ENCODE measurements at places on chromosomes 4 and X. TPM values are rescaled to one million over a fixed set of nuclear protein-coding genes. Genes with fewer than 3 reads are reported as not detected.

AMMECR1 gene
- total RNA-seq, result 21.7 TPM

GRCh38 chrX:24956828-24957227 lies 58.9 kb downstream of the ARX start:
- no peak for DNase-seq
- H3K27me3 ChIP-seq, result no peaks in the 10 kb centered on the region
- H3K4me3 ChIP-seq, result no peak overlapping the region
- no peaks in the 10 kb centered on the region for H3K4me1 ChIP-seq

GRCh38 chr4:84622959-84623358 lies 40.0 kb downstream of the CDS1 start:
- no peaks in the 10 kb centered on the region for H3K4me1 ChIP-seq
- no peaks in the 10 kb centered on the region for H3K36me3 ChIP-seq
- no peaks in the 10 kb centered on the region for H3K27me3 ChIP-seq
- no peak overlapping the region for H3K4me3 ChIP-seq
- no peak overlapping the region for H3K27ac ChIP-seq
- no peak for DNase-seq

DNA sequence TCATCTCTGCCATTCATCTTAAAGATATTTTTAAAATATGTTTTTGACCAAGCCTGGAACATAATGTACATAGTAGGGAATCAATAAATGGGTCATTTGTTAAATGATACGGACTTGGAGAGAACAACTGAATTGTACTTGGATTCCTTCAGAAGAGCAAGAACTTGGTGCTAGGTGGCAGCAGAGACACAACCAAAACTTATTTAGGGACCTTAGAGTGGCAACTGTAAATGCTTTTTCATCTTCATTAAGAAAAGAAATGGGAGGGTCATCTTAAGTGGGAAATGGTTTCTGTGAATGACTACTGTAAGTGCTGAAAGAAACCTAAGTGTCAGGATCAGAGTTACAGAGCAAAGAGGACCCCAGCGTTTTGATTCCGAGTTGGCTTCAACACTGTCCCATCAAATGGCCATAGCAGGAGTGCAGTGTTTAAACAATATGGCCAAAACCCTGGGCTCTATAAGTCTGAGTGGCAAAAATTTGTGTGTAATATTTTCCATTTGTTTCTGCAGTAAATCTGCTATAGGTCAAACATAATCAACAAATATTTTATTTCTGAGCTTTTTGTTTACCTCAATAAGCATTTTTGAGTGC lies 213.6 kb downstream of the PALLD start:
- no peaks in the 10 kb centered on the region for H3K27me3 ChIP-seq
- no peak overlapping the region for H3K27ac ChIP-seq
- no peaks in the 10 kb centered on the region for H3K36me3 ChIP-seq
- no peaks in the 10 kb centered on the region for H3K4me1 ChIP-seq
- no peak for DNase-seq
- H3K4me3 ChIP-seq, result no peak overlapping the region

DNA sequence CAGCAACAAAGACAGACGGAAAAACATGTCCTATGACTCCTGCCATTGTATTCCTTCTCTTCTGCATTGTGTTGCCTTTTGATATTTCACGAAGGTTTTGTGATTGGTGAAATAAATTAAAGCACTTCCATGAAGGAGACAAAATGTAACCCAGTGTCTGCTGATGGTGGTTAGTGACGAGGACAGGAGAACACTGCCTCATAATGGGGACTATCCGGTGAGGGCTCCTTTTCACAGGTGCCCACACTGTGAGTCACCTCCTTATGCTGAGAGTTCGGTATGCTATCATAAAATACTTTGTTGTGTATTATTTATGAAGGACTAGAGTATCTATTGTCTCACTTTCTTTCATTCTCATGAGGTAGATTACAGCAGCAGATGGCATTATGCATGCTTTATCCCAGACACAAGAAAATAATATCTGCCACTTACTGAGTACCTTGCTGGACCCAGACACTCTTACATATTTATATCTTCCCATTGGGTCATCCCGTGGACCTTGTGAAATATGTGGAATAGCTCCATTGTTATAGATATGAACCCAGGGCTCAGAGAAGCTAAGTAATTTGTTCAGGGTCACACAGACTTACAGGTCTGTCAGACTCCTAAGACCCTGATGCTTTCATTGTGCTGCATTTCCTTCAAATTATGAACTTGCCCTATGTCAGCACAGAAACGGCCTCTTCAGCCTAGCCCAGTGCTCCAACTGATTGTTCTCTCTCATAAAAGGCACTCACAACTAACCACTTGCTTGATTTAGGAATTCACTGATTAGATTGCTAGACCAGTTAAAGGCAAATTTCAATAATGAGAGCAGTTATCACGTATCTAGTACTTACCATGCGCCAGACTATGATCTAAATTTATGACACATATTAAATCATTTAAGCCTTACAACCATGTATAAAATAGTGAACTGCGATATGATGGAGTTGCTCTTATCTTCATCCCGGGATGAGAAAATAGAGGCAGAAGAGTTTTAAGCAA lies 31.2 kb downstream of the PLS3 start:
- no peak overlapping the region for H3K4me3 ChIP-seq
- no peaks in the 10 kb centered on the region for H3K4me1 ChIP-seq
- no peaks in the 10 kb centered on the region for H3K36me3 ChIP-seq
- no peaks in the 10 kb centered on the region for H3K27me3 ChIP-seq
- no peak for DNase-seq

DNA sequence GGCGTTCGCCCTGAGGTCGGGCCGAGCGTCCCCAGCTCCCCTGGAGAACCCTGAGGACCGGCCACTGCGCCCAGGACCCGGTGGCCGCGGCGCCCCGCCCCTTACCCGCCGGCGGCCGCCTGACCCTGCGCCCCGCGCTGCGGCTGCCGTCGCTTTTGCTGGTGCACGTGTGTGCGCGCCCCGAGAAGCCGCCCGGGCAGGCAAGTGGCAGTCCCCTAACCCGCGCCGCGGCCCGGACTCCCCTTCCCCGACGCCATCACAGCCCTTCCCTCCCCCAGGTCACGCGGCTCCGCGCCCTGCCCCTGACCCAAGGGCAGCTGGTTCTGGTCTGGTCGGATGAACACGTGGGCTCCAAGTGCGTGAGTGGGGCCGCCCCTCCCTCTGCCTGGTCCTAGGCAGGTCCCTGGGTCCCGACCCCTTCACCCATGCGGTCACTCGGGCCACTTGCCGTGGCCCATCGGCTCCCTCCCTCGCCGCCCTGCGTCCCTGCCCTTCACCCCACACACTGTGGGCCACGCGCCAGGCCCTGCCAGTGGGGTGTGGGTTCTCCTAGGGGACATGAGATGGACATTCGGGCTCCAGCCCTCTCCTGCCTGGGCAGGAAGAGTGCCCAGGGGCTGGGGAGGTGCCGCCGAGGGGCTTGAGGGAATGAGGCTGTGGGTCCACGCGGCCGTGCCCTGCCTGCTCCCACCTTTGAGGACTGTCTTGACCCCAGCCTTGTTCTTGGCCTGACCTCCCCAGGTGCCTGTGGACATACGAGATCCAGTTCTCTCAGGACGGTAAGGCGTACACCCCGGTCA lies 8.0 kb upstream of the FGFRL1 start:
- no peaks in the 10 kb centered on the region for H3K36me3 ChIP-seq
- DNase-seq, result no peak
- no peak overlapping the region for H3K4me3 ChIP-seq
- no peak overlapping the region for H3K27ac ChIP-seq

- H3K4me1 ChIP-seq, result no peaks in the 10 kb centered on the region
- no peak for DNase-seq
- H3K4me3 ChIP-seq, result no peak overlapping the region
- H3K27ac ChIP-seq, result no peak overlapping the region
- no peaks in the 10 kb centered on the region for H3K27me3 ChIP-seq
- H3K36me3 ChIP-seq, result no peaks in the 10 kb centered on the region
Observed at GRCh38 chr4:172018358-172018757, 205.2 kb downstream of the GALNTL6 start.

DNA sequence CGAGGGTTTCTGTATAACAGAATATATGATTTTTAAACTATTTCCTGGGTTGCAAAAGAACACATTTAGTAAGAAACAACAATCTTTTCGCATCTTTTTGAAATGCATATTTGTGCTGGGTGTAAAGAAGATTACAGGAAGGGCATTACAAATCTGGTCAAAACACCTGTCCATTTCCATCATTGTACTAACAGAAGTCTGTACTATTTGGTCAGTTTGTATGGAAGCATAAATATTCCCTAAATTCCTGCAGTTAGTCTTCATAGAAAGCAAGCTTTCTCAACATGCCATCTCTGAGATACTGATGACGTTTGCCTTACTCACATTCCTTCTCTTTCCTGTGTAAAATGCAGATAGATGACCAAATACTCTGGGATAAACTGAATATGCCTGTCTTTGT lies 203.3 kb downstream of the NWD2 start:
- no peak for DNase-seq
- peaks cover 2% of the 10 kb centered on the region for H3K4me1 ChIP-seq
- H3K36me3 ChIP-seq, result no peaks in the 10 kb centered on the region
- H3K27ac ChIP-seq, result no peak overlapping the region
- no peak overlapping the region for H3K4me3 ChIP-seq

CYSLTR1 gene
- 29.4 TPM for total RNA-seq

DNA sequence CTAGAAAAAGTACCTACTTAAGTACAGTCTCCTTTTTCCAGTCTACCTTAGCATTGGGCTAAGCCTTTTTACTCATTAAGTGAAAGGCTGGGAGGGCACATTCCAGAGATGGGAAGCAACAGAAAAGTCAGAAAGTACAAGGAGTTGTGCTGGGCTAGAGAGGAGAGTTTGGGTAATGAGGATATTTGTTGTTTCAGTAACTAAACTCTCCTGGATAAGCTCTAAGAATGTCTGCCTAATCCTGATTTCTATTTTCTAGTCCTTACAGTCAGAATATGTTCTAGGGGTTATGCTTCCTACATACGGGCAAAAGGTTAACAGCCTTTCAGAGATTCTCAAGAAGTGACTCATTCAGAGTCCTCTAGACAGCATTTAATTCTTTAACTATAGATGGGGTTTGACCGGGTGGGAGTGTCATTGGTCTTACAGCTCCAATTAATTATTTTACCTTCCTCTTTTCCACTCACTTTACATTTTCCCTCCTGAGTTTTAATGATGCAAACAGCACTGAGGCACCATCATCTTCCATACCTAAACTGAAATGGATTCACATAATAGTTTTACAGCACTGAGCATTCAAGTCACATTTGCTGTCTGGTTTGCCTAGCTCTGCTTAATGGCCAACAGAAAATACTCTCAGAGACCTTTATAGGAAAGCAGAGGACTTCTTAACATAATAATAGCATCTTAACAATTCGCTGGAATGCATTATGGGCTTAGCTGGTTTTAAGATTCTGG lies 42.9 kb downstream of the USP26 start:
- H3K36me3 ChIP-seq, result no peaks in the 10 kb centered on the region
- no peaks in the 10 kb centered on the region for H3K4me1 ChIP-seq
- H3K4me3 ChIP-seq, result no peak overlapping the region
- no peaks in the 10 kb centered on the region for H3K27me3 ChIP-seq
- DNase-seq, result no peak

SPANXA2 gene
- not detected for total RNA-seq

DNA sequence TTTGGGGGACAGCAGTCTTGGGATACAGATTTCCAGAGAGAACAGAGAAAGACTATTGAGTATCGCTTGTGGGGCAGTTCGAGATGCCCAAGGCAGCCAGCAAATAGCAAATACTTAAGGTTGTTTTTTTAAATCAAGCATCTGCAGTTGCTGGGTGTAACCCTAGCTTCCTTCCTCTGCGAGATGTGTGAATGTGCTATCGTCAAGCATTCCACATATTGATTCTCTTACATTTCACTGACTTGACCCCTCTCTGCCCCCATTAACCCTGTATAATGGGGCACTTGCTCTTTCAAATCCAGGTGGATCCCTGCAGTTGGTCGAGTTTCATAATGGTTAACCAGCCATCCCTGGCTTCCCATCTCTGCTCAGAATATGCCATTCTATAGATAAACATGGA lies 23.5 kb downstream of the KCNE5 start:
- no peaks in the 10 kb centered on the region for H3K27me3 ChIP-seq
- DNase-seq, result no peak
- H3K4me1 ChIP-seq, result no peaks in the 10 kb centered on the region

DNA sequence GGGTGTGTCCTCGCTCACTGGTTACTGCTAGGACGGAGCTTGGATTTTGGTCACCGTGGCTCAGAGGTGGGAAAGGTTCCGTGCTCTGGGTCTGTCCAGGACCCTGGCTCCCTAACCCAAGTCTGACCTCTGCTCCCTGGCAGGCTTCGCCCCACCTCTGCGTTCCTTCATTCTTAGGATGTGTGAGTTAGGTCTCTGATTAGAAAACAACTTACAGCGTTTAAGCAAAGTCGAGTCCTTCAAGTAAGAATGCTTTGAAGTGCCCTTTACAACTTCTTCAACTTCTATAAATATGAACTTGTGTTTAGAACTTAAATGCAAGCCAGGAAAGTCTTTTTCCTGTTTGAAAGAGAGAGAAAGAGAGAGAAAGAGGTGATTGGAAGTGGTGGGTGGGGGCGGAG lies 891 bp downstream of the TLR2 start:
- H3K27me3 ChIP-seq, result peaks cover 3% of the 10 kb centered on the region
- H3K27ac ChIP-seq, result no peak overlapping the region
- H3K4me3 ChIP-seq, result peak overlapping the region; percentile 59
- DNase-seq, result no peak
- H3K36me3 ChIP-seq, result no peaks in the 10 kb centered on the region

RTL9 gene
- not detected for total RNA-seq

SPATA18 gene
- total RNA-seq, result 0.44 TPM

DNA sequence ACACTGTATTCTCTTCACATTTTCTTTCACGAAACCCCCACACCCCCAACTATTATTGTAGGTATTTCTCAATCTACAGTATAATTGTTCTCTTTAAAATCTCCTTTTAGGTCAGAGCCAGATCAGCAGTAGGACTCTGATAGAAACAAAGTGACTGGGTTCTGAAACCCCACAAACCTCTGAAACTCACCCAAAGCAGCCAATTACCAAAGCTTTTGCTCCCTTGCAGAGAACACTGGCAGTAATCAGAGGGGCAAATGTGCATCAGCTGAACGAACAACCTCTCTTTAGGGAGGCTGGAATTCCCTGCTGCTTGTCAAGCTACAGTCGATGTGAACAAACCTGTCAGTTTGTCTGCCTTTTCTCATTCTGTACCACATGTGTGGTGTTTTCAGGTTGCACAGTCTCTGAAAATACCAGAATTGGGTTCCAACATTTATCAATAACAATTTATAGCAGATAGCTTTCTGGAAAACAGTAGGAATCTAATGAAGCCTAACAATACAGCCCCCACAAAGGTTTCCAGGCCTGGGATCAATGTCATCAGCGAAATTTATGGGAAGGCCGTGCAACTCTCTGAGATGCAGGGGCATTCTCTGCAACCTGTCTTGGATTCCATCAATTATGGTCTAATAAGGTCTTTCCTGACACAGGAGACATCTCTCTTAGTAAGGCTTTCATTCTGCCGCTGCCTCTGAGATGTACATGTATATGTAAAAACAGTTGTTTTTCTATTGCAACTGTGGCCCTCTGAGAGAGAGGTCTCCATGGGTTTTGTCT lies 395.9 kb downstream of the GPAT3 start:
- no peak for DNase-seq
- no peaks in the 10 kb centered on the region for H3K4me1 ChIP-seq
- no peaks in the 10 kb centered on the region for H3K36me3 ChIP-seq
- H3K27me3 ChIP-seq, result no peaks in the 10 kb centered on the region

PLS3 gene
- 0.14 TPM for total RNA-seq

DNA sequence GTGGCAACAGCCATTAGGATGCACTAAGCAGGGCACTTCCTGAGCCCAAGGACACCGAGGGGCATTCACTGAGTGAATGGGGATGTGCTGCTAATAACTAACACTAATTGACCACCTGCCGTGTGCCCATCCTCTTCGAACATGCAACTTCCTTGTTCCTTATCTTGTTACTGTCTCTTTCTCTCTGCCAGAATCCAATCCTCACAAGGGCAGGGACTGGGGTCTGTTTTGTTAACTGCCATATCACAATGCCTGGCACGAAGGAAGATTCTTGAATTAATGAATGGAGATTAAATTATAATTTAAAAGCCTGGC lies 1.3 kb downstream of the ERAS start:
- H3K36me3 ChIP-seq, result no peaks in the 10 kb centered on the region
- H3K27me3 ChIP-seq, result no peaks in the 10 kb centered on the region
- H3K4me3 ChIP-seq, result no peak overlapping the region
- DNase-seq, result no peak

Measured in CD4-positive, alpha-beta memory T cell (primary cell).